Stomach (tissue), 19 donors: ENCODE measurements at places on chromosomes 2 and 18. TPM values are rescaled to one million over a fixed set of nuclear protein-coding genes. Genes with fewer than 3 reads are reported as not detected.

- DNase-seq = no peak
- H3K4me1 ChIP-seq = no peaks in the 10 kb centered on the region
Observed at GRCh38 chr2:161367675-161368074, 48.4 kb upstream of the TBR1 start.

DNA sequence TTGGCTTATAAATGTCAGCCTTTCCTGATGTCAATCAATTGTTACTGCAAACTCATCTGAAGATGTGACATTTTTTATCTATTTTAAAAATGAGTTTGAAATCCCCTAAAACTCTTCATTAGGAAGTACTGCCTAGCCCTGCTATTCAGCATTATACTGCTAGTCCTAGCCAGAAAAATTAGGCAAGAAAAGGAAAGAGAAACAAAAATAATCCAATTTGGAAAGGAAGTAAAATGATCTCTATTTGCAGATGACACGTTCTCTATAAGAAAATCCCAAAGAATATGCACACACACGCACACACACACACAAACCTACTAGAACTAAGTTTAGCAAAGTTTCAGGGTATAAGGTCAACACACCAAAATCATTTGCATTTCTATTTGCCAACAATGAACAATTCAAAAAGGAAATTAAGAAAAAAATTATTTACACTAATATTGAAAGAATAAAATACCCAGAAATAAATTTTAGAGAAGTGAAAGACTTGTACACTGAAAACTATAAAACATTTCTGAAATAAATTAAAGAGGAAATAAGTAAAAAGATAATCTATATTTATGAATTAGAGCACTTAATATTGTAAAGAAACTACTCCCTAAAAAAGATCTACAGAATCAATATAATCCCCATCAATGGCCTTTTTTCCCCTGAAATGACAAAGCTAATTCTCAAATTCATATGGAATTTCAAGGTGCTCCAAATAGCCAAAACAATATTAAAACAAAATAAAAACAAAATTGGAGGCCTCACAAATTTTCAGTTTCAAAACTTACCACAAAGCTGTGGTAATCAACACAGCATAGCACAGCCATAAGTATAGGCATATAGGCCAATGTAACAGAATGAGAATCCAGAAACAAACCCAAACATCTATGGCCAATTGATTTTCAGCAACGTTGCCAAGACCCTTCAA, 433.7 kb upstream of the TRIB2 start:
- no peak overlapping the region for H3K27ac ChIP-seq
- no peaks in the 10 kb centered on the region for H3K27me3 ChIP-seq
- no peak overlapping the region for H3K4me3 ChIP-seq
- H3K4me1 ChIP-seq = no peaks in the 10 kb centered on the region
- no peak for DNase-seq
- H3K36me3 ChIP-seq = no peaks in the 10 kb centered on the region

DNA sequence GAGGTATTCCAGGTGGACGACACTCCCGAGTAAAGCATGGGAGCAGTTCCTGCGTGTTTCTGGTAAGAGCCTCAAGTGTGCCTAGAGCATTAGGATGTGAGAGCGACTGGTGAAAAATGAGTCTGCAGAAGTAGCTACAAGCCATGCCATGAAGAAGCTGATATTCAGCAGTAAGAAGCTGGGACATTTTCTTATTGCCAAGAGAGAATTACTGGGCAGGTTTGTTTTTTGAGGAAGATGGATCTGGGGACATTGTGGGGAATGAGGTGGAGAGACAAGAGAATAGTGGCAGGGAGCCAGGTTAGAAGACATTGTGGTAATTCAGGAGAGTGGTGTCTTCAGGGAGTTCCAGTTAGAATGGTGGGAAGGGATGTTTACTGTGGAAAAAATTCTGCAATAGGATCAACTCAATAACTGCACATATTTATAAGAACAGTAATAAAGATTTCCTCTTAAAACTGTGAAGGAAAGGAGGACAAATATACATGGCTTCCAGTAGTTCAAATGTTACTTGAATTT, 38.2 kb downstream of the CRIM1 start:
- H3K4me1 ChIP-seq = peaks cover 18% of the 10 kb centered on the region
- H3K27me3 ChIP-seq = no peaks in the 10 kb centered on the region
- no peak overlapping the region for H3K27ac ChIP-seq
- H3K36me3 ChIP-seq = no peaks in the 10 kb centered on the region
- no peak for DNase-seq
- H3K4me3 ChIP-seq = no peak overlapping the region

GRCh38 chr18:56508370-56509036, 129.9 kb downstream of the TXNL1 start:
- H3K27ac ChIP-seq = no peak overlapping the region
- no peak overlapping the region for H3K4me3 ChIP-seq
- no peaks in the 10 kb centered on the region for H3K27me3 ChIP-seq
- no peak for DNase-seq
- no peaks in the 10 kb centered on the region for H3K36me3 ChIP-seq

- H3K36me3 ChIP-seq = no peaks in the 10 kb centered on the region
- H3K27ac ChIP-seq = no peak overlapping the region
Observed at GRCh38 chr2:220550995-220551700, 923.7 kb downstream of the SLC4A3 start.

Gene NPHP1
- total RNA-seq = 0.58 TPM

Gene POTEF
- total RNA-seq = not detected

Gene PROKR1
- not detected for total RNA-seq

Gene DPP10
- 10.5 TPM for total RNA-seq

Gene TDRD15
- not detected for total RNA-seq

Gene IL1A
- not detected for total RNA-seq

Gene FOXD4L1
- total RNA-seq = not detected

Gene PPP1R1C
- total RNA-seq = not detected
